ENCODE measurements at places on chromosomes 3 and 15.

DNA sequence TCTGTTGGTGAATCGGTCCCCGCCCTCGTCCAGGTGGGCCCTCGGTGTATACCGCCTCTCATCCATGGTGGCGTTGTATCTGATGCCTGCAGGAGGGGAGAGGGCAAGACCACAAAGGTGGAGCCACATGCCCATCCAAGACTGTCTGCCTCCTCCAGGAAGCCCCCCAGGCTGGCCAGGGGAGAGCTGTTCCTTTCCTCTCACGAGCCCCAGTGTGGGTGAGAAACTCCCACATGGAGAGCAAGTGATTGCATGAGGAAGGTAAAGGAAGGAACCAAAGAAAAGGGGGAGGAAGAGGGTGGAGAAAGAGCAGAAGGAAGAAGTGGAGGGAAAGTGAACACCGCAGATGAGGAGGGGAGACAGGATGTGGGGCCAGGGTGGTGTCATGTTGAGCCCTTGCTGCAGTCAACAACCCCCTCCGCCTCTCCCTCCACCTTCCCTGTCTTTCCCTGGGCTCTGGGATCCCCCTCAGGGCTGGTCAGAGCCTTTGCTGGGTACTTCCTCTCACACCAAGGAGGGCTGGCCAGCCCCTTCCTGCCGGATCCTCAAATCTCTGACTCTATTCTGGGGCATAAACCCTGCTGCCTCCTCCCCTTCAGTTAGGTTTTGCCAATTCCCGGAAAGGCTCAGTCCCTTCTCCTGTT, 49.3 kb downstream of the FEM1B start:
- peak; percentile 3 for DNase-seq

DNA sequence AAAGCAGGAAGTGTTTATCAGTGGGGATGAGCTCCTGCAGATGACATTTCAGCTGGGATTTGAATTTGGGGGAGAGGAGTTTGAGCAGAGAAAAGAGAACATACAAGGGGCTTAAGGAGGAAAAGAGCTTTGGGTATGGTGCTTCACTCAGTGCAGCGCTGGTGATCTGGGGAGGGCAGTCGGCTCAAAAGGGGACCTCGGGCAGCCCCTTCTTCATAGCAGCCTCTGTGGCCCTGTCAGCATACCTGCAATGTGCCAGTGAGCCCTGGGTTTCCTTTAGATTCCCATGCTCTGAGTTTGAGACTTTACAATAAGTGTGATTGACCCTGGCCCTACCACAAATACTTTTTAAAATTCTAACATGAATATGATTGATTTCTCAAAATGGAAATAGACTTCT, 40.2 kb downstream of the ROPN1B start:
- no peak for DNase-seq

GRCh38 chr15:101398247-101398646, 91.3 kb downstream of the PCSK6 start:
- DNase-seq = no peak

DNA sequence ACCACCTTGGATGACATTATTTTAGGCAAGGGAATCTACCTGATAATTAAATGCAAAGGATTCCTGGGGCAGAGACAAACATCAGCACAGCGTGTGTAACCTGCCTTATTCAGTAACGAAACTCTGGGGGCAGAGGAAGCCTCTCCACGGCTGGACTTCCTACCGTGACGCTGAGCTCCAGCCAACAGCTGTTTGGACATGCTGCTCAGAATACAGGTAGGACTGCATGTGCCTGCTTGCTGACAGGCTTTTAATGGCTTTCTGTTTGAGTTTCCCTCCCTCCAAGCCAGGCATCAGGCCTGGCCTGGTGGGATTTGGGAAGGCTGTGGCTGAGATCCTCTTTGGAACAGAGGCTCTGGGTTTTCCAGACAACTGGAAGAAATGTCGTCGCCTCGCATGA, 150.6 kb downstream of the ADAMTS17 start:
- DNase-seq = no peak

DNA sequence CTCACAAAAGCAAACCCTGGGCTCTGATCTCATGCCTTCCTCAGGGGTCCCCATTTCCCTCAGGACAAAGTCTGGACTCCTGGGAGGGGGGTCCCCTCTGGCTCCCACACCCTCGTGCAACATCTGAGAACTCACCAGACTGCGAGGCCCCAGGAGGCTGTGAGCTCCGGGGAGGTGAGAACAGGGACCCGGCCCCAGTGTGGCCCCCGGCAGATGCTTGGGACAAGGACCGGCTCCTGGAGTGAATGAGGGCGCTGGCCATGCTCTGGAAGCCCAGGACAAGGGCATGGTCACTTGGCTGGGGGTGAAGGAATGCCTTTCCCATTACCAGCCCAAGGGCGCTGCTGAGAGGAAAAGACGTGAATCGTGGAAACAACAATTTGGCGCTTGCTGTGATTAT, 48.0 kb downstream of the LINGO1 start:
- no peak for DNase-seq

DNA sequence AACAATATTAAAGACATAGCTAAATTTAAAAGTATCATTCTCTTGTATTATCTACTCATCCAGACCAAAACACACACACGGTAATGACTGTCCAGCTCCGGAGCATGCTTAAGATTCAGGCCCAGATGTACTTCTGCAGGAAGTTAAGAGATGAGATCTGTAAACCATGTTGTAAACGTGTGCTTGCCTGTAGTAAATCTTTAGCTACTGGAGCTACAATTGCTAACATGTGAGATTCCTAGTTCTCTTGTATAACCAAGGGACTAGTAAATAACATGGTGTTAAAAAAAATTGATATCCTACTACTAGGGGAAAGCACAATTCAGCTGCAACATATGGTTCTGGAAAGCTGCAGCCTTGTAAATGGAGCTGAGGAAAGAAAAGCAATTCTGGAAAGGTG, 651.7 kb upstream of the CCDC54 start:
- DNase-seq = no peak

GRCh38 chr3:70820397-70820796, 508.0 kb upstream of the MDFIC2 start:
- no peak for DNase-seq

DNA sequence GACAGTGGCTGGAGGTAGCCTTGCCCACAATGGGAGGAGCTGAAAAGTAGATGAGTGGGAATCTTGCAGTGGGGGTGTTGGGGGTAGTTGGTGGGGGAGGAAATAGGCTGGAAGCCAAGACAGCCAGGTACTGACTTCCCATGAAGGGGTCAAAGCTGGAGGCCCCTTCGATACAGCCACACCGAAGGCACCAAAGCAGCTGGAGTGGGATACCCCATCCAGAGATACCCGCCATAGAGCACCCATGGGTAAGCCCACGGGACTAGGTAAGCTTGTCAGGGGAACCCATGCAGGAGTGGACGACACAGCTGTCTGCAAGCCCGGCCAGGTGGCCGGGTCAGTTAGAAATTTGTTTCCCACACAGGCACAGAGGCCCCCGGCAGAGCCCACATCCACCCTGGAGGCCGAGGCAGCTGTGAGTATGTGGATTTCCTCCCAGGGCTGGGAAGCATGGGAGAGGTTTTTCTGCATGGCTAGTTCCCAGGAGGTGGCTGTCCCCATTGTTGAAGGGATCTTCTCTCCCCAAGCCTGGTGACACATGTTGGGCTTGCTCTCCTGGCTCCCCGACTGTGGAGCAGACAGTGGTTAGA, 28.6 kb downstream of the PRR23E start:
- DNase-seq = no peak

DNA sequence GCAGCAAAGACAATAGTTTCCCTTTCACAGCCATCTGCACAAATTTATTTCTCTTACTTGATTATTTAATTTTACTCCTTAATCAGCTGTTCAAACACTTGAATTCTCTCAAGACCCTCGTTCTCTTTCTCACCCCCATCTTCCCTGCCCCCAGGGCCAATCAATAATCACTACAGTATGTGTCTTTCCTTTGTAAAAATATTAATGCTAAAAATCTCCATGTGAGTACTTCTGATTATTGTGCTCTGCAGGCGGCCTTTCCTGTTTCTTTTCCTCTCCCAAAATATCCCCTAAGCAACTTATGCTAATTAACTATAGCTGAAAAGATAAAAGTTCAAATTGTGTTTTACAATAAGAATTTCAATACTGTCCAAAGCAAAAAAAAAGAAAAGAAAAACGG, 617.0 kb upstream of the CBLB start:
- no peak for DNase-seq

DNA sequence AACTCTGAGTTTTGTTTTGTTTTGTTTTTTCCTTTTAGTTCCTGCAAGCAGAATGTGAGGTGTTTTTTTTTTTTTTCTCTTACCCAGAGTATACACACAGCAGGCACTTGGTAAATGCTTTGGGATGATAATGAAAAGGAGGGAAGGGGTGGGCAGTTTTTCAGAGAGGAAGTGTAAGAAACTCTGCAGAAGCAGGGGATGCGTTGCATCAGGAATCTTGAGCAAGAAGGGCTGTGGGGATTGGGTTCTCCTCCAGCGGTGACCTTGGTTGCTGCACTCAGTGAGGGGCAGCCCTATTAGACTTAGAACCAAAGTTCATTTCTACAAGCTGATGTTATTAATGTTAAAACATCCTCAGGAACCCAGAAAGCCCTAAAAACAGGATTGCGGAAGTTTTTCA, 32.2 kb upstream of the TMEM158 start:
- no peak for DNase-seq

DNA sequence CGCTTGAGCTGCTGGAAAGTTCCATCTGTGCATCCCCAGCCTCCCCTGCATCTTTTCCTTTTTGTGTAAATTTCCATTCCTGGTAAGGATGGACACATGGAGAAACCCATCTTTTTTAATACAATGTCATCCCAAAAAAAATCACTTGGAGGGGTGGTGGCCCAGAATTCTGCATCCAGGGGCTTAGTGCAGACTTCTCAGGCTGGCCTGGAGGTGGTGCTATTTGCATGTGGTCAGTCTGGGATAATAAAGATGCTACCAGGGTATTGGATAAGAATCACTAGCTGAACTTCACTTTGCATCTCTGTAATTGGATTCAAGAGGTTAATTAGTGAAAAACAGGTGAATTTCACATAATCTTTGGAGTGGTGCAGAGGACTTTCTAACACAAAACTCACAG, 1.8 kb upstream of the ZSCAN2 start:
- peak; percentile 27 for DNase-seq

DNA sequence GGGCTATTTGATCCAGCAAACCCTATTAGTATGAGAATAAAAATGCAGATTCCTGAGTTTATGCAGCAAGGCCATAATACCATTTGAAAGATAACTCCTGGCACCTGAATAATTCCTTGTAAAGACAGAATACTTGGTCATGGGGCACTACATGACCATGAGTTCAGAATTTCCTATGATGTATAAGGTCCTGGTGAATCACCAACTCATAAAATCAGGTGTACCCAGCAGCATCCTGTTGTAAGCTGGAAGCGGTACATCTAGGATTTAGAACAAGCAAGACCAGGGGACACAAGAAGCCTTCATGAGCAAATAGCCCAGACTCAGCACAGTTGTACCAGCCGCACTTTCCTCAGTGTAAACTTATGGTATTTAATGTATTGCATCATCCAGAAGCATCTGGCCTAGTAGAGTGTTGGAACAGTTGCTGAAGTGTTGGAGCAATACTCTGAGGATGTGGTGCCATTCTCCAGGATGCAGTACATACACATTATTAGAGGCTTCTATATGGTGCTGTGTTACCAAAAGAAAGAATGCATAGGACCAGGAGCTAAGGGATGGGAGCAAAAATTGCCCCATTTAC, 233.4 kb downstream of the SQOR start:
- no peak for DNase-seq

All from CD4-positive, alpha-beta T cell treated with Interleukin-6 for 4 hours (primary cell).